ENCODE measurements at places on chromosomes 7 and 10. TPM values are rescaled to one million over a fixed set of nuclear protein-coding genes. Genes with fewer than 3 reads are reported as not detected.
A peak's percentile ranks its signal among the peaks of the same experiment; 100 is the strongest.

GRCh38 chr7:25805027-25805687 lies 346.8 kb upstream of the NFE2L3 start:
- DNase-seq = no peak

DNA sequence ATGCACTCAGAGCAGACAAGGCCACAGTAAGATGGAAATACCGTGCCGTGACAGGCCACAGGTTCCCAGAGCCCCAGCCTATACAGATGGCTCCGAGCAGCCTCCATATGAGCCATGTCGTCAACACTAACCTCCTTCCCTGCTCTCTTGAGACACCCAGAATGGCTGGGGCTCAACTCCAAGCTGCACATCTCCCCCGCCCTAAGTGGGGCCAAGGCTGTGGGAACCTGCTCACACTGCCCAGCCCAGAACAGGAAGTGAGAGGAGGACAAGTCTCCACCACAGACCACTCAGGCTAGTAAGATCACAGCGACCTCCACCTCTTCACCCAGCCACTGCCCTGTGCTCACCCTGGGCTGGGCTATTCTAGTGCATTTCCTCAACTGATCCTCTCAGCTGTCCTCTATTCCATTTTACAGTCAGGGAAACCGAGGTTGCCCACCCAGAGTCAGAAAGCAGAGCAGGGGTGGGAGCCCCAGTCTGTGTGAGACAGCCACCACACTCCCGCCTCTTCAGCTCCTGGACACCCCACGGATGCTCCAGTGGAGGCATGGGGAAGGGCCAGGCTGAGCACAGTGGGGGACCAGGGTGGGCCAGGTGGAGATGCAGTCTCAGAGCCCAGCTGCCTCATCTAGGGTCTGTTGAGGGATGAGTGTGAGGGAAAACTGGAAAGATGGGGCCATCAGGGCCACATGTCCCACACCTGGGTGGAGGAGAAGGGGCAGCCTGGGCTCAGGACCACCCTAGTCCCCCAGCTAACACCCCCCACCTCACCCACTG lies 11.6 kb downstream of the GRID1 start:
- no peak for DNase-seq

- DNase-seq = no peak
Observed at GRCh38 chr10:103316087-103316486, 34.9 kb downstream of the PCGF6 start.

GRCh38 chr7:41029072-41029499 lies 673.8 kb downstream of the INHBA start:
- DNase-seq = no peak

DNAJC12 gene
- total RNA-seq = 1.0 TPM

EVX1 gene
- total RNA-seq = 0.13 TPM

DNA sequence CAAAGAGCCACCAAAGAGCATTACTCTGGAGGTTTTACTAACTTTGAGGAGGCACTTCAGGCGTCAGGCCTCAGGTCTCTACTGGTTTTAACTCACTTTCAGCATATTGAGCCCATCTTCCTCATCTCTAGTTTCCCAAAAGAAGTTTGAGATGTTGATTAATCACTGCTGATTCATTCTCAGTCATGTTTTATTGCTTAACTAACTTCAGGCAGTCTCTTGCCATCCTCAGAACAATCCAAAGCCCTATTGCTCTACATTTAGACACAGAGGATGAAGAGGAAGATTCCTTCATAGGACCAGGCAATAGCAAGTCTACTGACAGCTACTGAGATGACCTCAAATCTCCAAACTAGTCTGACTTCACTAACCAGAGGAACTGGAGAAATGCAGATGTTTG lies 39.1 kb upstream of the BET1 start:
- no peak for DNase-seq

ZNF853 gene
- 4.1 TPM for total RNA-seq

DNA sequence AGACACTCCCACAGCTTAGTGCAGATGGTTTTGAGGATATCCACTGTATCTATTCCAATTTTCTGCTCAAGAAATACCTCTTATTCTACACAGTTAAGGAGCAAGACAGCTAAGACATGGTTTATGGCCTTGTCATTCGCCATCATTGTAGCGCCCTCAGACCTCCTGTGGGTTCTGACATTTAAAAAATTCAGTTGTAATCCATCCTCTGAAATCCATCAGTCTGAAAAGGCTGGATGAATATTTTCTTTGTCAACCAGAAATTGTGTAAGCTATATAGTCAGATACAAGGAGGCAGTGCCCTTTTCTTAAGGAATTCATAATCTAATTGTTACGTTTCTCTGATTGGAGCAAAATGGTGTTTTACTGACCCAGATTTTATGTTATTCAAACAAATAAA lies 353.6 kb downstream of the GALNT17 start:
- no peak for DNase-seq

GRCh38 chr7:102439963-102440795 lies 6.8 kb downstream of the ORAI2 start:
- DNase-seq = no peak

CYP3A4 gene
- total RNA-seq = 0.26 TPM

DNA sequence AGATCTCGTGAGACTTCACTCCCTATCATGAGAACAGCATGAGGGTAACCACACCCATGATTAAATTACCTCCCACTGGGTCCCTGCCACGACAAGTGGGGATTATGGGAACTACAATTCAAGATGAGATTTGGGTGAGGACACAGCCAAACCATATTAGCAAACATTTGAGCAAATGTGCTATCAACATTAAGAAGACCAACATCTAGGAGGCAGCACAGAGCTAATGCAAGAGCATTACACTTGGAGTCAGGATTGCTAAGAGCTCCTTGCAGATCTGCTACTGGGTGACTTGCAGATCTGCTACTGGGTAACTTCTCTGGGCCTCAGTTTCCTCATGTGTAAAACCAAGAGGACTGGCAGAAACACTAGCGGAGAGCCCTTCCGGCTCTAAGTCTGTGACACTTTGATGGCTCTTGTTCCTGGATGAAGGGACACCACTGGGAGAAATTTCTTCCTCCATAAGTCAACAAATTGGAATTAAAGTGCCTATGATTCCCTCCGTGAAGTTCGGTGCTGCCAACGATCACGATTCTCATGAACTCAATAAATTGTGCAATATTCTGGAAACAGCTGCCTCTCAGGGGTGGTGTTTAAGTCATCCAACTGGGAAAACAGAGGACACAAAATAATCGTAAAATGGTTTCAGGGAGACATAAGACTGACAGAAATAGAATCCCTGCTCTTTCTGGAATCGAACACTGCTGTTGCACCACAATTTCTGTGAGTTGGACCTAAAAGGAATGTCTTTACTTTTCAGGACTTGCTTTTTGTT lies 115.8 kb upstream of the ITGB1 start:
- DNase-seq = no peak

ADCYAP1R1 gene
- total RNA-seq = 2.5 TPM

KCND2 gene
- total RNA-seq = 2.9 TPM

- no peak for DNase-seq
Observed at GRCh38 chr7:75879771-75880184, 944 bp downstream of the RHBDD2 start.

COL13A1 gene
- not detected for total RNA-seq

DNA sequence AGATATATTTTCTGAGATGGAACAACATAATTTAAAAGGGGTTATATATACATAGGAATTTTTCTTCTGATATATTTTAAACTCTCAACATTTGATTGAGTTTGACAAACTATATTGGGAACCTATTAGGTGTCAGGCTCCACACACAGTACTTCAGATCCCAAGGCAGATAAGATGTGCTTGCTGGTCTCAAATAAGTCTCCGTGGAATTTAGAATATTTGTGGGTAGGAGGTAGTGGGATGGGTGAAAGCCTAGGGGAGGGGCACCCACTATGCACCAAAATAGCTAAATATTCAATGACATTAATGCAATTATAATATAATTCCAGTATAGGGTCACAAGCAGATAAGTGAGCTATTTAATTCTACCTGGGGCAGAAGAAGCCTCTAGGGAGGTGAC lies 81.5 kb downstream of the ARL4A start:
- DNase-seq = no peak

SGCE gene
- total RNA-seq = 58.1 TPM

- no peak for DNase-seq
Observed at GRCh38 chr7:158973941-158974785, 117.8 kb downstream of the DYNC2I1 start.

- no peak for DNase-seq
Observed at GRCh38 chr10:46198516-46198915, 88.3 kb upstream of the ANTXRL start.

PRRT4 gene
- total RNA-seq = 17.4 TPM

BUB3 gene
- total RNA-seq = 49.3 TPM

DNA sequence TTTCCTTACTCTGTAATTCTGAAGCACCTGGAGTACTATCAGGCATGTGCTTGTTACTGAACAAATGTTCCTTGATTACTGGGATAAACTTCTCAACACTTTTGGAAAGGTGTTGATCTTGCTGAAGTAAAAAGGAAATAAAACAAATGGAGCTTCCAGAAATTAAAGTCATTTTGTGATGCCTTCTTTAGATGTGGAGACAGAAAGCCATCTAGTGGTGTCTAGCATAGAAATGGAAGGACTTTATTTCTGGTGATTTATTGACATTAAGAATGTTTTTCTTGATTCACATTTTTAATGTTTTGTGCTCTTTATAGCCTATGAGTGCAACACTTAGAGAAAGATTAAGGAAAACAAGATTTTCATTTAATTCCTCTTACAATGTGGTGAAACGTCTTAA lies 1.4 kb downstream of the SFR1 start:
- DNase-seq = no peak

- DNase-seq = no peak
Observed at GRCh38 chr7:69833964-69834363, 235.7 kb downstream of the AUTS2 start.

ADIRF gene
- total RNA-seq = 543 TPM

DNA sequence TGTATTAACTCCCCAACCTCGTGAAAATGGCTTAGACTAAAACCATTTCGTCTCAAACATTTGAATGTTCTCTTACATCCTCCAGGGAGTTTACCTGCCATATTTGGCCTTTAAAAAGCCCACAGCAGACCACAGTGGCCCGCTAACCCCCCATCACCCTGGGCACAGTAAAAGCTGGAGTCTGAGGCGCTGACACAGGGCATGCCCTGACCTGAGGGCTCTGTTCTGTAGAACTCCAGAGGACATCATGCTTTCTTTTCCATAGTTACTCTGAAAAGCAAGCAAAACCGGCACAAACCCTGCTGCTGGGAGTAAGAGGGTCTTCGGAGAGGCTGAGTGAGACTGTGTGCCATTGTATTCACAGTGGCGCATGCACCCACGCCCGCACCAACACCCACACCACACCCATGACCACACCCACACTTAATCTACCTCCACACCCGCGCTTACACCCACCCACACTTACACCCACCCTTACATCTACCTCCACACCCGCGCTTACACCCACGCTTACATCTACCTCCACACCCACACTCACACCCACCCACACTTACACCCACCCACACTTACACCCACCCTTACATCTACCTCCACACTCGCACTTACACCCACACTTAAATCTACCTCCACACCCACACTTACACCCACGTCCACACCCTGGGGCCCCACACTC lies 32.1 kb downstream of the LRRC27 start:
- DNase-seq = no peak

RBP3 gene
- not detected for total RNA-seq

CPA5 gene
- not detected for total RNA-seq

- no peak for DNase-seq
Observed at GRCh38 chr10:96834120-96834519, 2.0 kb downstream of the LCOR start.

GRCh38 chr7:140940898-140941297 lies 16.2 kb upstream of the BRAF start:
- DNase-seq = no peak

DNA sequence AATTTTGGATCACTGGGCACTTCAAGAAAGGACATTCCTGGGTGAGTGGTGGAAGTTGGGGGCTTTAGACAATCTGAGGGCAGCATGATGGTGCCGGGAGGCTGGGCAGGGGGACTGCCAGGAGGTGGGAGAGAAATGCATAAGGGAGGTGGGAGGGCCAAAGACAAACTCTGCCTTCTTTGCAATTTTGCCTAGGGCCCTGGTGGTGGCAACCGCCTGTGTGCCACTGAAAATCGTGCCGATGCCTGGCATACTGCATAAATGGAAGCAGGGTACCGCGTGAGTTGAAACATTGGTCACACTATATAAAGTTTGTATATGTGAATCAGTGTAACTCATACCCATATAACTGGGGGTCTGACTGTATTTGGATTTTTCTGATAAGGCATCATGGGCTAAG lies 3.3 kb downstream of the LUC7L2 start:
- no peak for DNase-seq

DNA sequence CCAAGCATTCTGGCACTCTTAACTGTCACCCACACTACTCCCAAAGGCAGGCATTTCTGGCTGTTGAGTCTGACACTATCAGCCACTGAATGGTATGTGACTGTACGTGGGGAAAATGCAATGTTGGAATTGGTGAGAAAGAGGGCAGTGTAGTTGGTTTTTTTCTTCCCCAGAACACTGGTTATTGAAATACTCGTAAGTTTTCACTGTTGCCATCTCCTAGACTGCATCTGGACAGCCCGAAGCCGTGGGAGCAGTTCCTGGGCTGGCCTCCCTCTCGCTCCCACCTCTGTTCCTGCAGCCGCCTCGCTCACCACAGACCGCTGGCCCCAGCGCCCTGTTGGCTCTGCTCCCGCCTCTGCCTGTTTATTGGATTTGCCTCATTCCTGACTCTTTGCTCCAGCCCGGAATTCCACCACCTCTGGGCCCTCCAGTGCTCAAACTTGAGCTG lies 5.7 kb downstream of the PLCE1 start:
- no peak for DNase-seq

FOXI2 gene
- total RNA-seq = not detected

DNA sequence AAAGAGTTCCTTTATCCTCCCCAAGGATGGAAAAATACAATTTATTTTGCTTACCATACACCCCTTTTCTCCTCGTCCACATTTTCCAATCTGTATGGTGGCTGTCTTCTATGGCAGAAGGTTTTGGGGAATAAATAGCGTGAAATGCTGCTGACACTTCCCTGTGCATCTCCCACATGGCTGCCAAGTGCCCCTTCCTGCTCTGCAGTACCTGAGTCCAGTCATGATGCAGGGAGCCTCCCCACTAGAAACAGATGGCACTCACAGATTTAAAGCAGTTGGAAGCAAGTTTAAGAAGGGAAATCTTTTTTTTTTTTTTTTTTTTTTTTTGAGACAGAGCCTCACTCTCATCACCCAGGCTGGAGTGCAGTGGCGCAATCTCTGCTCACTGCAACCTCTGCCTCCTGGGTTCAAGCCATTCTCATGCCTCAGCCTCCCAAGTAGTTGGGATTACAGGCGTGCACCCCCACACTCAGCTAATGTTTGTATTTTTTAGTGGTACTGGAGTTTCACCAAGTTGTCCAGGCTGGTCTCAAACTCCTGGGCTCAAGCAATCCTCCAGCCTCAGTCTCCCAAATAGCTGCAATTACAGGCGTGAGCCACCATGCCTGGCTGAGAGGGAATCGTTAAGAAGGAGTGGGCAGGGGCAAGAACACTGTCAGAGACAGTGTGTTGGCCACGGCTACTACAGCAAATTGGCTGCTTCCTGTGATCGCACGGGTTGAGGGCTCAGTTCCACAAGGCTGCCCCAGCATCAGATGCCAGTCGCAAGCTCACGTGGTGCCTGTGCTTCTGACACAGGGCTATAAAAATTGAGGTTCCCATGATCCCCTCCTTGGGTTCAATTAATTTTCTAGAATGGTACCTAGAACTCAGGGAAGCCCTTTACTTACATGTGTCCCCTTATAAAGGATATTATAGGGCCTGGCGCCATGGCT lies 5.3 kb upstream of the PILRA start:
- peak; percentile 60 for DNase-seq

GRCh38 chr7:106814887-106815286 lies 50.2 kb upstream of the PIK3CG start:
- DNase-seq = no peak

- DNase-seq = no peak
Observed at GRCh38 chr10:24731942-24732341, 8.3 kb upstream of the ARHGAP21 start.

- no peak for DNase-seq
Observed at GRCh38 chr10:72068901-72069446, 19.4 kb downstream of the SPOCK2 start.
